Activated T-cell treated with anti-CD3 and anti-CD28 coated beads, Interleukin-2, amount 50 U/mL, for 72 hours (primary cell): ENCODE measurements at places on chromosomes 5 and 9. TPM values are rescaled to one million over a fixed set of nuclear protein-coding genes. Genes with fewer than 3 reads are reported as not detected.
A peak's percentile ranks its signal among the peaks of the same experiment; 100 is the strongest.

DNA sequence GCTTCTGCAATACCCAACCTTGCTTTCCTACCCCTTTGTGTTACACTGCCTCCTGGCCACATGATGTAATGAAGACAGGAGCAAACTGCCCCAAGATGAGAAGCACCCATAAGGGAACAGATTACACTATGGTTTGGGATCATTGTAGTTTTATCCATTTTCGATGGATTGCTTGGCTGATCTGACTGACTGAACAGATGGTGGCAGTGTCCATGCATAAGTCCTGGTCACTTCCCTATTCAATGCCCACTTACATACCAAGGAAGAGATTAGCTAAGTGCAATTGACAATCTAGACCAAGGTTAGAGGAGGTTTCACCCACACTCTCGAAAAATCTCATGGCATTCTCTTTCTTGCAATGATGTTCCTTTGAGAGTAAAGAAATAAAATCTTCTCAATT lies 319.9 kb downstream of the RAB3C start:
- no peak for DNase-seq
- no peaks in the 10 kb centered on the region for H3K36me3 ChIP-seq
- no peaks in the 10 kb centered on the region for H3K27me3 ChIP-seq
- no peak overlapping the region for H3K4me3 ChIP-seq
- H3K4me1 ChIP-seq = no peaks in the 10 kb centered on the region

DNA sequence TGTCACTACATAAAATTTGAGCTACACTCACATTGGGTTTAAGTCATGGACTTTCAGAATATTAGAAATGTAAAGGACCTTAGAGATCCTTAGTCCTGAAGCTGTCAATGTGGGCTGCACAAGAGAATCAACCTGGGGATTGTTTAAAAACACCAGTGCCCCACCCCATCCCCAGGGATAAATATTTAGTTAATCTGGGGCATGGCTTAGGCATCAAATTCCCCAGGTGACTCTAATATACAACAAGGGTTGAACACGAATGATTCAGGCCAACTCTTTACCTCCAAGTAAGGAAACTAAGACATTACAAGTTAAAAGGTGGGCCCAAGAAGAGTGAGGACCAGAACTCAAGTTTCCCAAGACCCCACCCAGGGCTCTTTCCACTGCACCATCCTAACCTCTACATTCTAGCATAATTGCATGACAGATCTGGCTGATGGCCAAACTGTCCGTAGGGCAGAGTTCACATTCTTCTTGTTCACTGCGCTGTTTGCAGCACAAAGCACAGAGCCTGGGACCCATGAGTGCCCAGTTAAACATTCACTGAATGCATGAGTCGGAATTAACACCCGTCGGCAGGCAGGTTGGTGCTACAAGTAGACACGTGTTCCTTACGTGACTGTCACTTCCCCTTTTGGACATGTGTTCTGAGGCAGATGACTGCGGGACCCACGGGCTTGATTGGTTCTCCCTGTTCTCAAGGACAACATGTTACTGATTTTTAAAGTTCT lies 25.2 kb downstream of the CYFIP2 start:
- H3K36me3 ChIP-seq = peaks cover 43% of the 10 kb centered on the region
- H3K27ac ChIP-seq = peak overlapping the region; percentile 45
- peaks cover 82% of the 10 kb centered on the region for H3K4me1 ChIP-seq

DNA sequence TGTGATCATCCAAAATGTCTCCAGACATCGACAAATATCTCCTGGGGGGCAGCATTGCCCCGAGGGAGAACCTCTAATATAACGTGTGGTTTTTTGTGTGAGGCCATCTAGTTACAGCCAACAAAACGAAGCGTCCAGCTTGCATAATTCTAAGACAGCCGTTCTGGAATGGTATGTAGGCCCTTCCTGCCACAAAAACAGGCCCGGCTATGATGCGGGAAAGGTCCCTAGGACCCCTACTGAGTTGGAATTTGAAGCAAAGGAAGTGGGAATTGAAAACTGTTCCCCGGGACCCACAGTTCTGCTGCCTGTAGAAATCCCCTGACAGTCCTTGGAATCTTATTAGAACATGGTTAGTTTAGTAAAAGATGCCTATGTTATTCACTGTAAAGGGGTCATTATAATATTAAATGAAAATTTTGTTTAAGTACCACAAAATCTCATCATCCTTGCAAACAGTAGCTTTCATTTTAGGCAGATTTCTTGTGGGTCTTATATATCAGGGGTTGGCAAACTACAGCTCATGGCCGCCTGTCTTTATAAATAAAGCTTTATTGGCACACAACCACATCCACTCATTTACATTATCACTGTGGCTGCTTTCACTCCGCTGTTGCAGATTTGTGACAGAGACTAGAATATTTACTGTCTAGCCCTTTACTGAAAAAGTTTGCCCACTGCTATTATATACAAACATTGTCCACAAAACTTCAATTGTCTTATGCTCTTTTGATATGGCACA lies 70.7 kb downstream of the MSX2 start:
- no peak for DNase-seq
- H3K4me3 ChIP-seq = no peak overlapping the region
- peaks cover 6% of the 10 kb centered on the region for H3K4me1 ChIP-seq
- no peaks in the 10 kb centered on the region for H3K36me3 ChIP-seq

- no peak for DNase-seq
- no peak overlapping the region for H3K4me3 ChIP-seq
- H3K27me3 ChIP-seq = peaks cover 32% of the 10 kb centered on the region
- H3K27ac ChIP-seq = no peak overlapping the region
- no peaks in the 10 kb centered on the region for H3K4me1 ChIP-seq
- no peaks in the 10 kb centered on the region for H3K36me3 ChIP-seq
These were observed 58.1 kb downstream of the EBF1 start for GRCh38 chr5:159041444-159042198.

- H3K4me1 ChIP-seq = peaks cover 4% of the 10 kb centered on the region
- H3K4me3 ChIP-seq = no peak overlapping the region
- no peak overlapping the region for H3K27ac ChIP-seq
- H3K36me3 ChIP-seq = no peaks in the 10 kb centered on the region
- DNase-seq = no peak
These were observed 43.4 kb upstream of the IL17B start for GRCh38 chr5:149422366-149423048.

Gene ECM2
- not detected for total RNA-seq

DNA sequence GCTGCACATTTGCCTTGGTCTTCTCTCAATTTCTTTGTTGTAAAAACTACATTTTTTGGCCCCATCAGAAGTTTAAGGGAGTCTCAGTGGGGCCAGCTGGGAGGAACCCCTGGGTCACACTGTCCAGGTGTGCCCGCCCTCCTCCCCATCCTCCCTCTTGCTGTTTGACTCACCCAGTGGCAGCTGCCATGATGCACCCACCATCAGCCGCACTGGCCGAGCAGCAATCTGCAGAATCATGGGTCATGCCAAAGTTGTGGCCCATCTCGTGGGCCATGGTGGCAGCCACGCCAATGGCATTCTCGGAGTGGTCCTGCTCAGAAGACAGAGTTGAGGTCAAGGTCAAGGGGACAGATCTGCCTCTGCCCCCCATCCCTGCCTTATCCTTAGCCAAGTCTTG lies 45.5 kb downstream of the NIPAL4 start:
- DNase-seq = no peak
- no peaks in the 10 kb centered on the region for H3K27me3 ChIP-seq
- H3K36me3 ChIP-seq = peaks cover 7% of the 10 kb centered on the region
- H3K4me1 ChIP-seq = peaks cover 18% of the 10 kb centered on the region
- peak overlapping the region; percentile 8 for H3K27ac ChIP-seq
- no peak overlapping the region for H3K4me3 ChIP-seq
